ENCODE measurements at places on chromosomes 13 and 19.

DNA sequence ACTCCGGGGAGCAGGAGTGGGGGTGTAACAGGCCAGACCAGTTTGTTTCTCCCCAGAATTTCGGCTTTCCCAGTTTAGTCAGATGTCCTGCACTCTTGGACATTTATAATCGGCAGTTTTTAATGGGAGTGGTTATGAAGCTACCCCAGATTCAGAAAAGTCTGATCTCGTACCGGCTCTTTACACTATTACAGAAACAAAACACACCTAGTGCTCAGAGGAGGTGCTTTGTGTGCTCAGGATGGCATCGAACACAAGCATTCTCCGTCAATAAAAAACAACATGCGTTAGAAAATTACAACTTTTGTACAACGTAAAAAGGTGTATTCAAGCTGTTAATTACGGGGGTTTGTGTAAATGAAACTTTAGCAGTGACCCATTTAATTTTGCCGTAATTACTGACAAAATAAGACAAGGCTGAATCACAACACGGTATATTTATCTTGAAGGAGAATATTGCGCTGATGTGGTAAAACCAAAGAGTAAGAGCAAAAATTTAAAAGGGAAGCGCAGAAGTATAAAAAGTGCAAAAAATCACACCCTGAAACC lies 6.6 kb upstream of the SOX1 start:
- no peak for DNase-seq

DNA sequence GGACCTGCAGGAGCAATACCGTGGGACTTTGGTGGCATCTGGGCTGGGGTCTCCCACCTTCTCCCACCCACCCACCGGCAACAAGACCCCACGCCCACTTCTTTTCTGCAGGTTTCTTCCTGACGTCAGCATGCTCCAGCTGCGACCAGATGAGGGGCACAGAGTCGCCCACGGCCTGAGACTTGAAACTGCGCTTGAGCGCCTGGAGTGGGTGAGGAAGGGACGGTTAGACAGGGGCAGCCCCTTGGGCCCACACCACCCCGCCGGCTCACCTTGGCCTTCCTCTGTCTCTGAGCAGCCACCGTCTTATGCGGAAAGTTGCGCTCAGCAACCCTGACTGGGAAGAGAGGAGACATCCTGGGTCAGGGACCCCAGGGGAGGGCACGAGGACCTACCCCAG lies 2.2 kb downstream of the GARIN5B start:
- DNase-seq = no peak

- no peak for DNase-seq
These were observed 9.4 kb downstream of the BCL3 start for GRCh38 chr19:44757735-44758505.

DNA sequence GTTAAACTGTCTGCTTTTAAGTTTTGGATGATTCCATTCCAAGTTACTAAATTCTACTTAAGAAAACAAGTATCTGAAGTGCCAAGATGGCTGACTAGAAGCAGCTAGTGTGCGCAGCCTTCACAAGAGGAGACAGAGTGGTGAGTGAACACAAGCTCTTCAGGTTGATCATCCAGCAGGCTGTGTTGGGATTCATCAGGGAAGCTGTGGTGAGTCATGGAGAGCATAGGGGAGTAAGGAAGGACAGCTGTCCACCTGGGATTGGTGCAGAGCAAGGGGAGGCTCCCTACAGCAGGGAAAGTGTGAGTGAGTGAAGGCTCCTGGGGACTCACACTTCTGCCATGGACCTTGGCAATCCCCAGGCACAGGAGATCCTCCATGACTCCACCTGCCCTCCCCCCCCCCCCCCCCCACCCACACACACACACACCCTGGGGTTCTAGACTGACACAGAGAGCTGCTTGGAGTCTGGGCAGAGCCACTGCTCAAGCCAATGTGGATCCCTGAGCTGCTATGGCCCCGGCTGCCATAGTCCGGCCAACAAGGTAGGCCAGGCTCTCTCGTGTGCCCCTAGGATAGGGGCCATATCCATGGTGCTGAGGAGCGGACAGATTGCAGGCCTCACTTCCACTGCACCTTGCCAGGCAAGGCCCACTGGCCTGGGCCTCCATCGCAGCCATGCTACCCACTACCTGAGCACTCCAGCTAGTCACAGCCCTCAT lies 23.5 kb downstream of the SLC25A15 start:
- DNase-seq = no peak

DNA sequence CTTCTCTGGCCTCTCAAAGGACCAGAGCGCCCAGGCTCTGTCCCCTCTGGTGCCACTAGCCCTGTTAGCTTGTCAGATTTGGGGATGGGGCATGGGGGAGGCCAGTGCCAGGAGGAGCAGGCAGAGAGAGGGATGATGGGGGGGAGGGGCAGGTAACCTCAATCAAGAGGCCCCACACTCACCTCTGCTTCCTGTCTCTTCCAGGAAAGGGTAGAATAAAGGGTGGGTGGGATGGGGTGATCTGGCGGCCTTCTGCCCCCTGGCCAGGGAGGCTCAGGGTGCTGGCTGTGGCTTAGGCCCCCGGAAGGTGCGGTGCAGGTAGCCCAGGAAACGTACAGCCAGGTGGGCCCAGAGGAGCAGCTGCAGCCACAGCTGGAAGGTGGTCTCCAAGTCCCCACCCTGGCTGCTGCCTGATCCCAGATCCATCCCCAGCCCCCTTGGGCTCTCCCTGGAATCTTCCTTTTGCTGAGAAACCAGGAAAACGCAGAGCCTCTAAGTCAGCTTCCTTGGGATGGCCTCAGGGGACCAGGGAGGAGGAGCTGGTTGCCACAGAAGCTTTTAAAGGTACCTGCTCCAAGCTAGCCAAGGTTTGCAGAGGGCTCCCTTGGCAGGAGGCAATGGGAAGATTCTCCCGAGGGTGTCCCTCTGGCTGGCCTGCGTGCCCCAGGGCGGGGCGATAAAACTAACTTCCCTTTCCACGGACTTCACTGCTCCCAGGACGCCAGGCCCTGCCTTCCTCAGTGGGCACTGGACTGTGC lies 5.3 kb downstream of the PRKACA start:
- DNase-seq = no peak

GRCh38 chr13:30042891-30043630 lies 192.6 kb upstream of the UBL3 start:
- no peak for DNase-seq

- no peak for DNase-seq
These were observed 42.7 kb downstream of the INSR start for GRCh38 chr19:7251494-7251893.

- peak; percentile 76 for DNase-seq
These were observed 39.1 kb downstream of the PCDH8 start for GRCh38 chr13:52809310-52809769.

GRCh38 chr13:91136806-91137205 lies 210.7 kb upstream of the MIR17HG start:
- DNase-seq = no peak

DNA sequence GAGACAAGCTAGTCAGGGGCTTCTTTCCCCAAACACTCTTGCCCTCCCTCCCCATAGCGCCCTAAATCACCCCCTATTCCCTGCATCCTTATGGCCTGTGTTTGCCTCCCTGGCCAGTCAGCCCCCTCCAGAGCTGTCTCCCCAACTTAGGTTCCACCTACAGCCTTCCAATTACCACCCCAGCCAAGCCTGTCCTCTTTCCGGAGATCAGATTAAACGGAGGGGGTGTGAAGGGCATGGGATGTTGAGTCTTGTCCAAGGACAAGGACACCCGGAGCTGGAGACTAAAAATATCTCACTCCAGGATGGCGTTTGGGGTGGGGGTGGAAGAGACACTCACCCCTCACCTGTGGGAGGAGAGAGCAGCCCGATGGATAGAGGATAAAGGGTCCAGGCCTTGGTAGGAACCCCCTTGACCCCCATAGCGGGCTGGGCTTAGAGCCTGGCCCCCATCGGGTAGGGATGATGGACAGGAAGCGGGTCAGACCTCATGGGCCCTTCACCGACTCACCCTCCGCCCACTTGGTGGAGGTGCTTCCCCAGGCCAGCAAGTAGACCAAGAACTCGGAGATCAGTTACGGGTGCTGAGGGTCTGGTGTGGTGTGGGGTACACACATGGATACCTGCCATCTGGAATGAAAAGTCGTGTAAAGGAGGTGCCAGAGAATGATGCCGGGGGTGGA lies 6.0 kb downstream of the ZNF865 start:
- no peak for DNase-seq

- DNase-seq = no peak
These were observed 53.9 kb downstream of the COG3 start for GRCh38 chr13:45518525-45519245.

- no peak for DNase-seq
These were observed 1.7 kb downstream of the FAM174C start for GRCh38 chr19:1277061-1277460.

- DNase-seq = no peak
These were observed at the start of gene TBCB for GRCh38 chr19:36115453-36116343. TBCB (plus strand) TSS chr19:36115468; CDS start chr19:36115561, 93 bp downstream.

- DNase-seq = no peak
These were observed 57.7 kb downstream of the ING1 start for GRCh38 chr13:110771194-110771593.

GRCh38 chr13:26484196-26484595 lies 73.3 kb upstream of the WASF3 start:
- DNase-seq = no peak

GRCh38 chr19:46372901-46373490 lies 26.1 kb downstream of the PPP5C start:
- peak; percentile 65 for DNase-seq

DNA sequence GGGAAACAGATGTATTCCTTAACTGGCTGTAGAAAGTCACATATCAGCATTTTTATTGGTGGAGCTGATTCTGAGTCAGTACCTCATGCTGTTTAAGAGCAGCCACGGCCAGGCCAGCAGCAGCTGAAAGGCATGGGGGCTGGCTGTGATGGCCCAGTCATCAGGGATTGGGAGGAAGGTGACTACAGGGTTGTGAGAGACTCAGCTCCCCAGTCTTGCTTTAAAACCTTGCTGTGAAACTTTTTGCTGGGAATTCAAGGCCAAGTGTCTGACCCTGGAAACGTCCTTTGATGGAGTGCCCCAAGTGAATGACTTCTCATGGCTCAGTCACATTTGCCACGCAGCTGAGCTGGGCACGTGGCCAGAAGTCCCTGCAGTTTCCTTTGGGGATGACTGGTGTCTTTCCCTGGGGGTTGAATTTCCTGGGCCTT lies 39.1 kb upstream of the RNF113B start:
- no peak for DNase-seq

DNA sequence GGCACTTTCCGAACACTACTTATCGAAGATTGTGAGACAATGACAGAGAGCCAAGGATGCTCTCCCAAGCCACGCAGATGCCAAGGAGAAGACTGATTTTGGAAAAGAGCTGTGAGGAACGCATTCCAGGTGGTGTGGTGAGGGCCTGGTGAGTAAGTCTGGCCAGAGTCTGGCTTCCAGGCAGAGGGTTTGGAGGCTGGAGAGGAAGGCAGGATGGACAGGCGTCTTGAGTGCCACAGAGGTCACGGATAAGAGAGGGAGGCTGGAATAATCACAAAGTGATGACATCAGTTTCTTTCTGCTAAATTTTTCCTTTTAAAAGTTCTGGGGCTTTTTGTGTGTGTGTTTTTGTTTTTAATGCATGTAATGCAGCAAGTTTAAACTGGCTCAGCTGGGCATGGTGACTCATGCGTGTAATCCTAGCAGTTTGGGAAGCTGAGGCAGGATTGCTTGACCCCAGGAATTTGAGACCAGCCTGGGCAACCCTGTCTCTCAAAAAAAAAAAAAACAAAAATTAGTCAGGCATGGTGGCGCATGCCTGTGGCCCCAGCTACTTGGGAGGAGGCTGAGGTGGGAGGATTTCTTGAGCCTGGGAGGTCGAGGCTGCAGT lies 235.1 kb downstream of the NALCN start:
- no peak for DNase-seq
